ENCODE measurements at places on chromosomes 3 and 15.

GRCh38 chr3:58334013-58334321 is 1.3 kb downstream of the PXK start:
- no peak for DNase-seq

DNA sequence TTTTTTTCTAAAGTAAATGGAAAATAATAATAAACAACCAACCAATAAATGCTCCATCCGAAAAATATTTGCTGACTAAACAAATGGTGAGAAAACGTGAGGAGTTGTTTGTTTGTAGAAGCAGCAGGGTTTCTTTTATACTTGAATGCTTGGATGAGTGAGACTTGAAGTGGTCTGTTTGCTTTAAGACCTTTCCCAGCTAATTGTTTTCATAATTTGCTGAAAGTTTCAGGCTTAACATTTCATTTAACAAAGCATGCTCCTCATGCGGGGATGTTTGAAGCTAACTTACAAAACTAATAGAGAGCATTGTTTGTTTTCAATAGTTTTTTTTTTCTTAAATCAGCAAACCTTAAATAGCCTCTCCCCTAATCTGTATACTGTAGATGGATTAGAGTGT is 484.6 kb downstream of the ROBO2 start:
- DNase-seq = no peak

DNA sequence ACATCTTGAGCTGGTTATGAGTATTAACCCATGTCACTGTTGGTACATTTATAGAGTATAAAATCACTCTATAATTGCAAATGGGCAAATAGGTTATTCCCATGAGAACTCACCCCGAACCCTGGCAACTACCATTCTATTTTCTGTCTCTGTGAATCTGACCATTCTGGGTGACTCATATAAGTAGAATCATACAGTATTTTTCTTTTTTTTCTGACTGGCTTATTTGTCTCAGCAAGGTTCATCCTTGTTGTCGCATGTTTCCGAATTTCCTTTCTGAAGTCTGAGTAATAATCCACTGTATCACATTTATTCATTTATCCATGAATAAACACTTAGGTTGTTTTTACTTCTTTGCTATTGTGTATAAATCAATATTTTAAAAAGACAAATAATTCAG is 59.9 kb upstream of the CHRM5 start:
- no peak for DNase-seq

GRCh38 chr3:190094160-190094718 is 26.5 kb downstream of the P3H2 start:
- no peak for DNase-seq

GRCh38 chr3:177705976-177706823 is 508.9 kb upstream of the TBL1XR1 start:
- no peak for DNase-seq

- no peak for DNase-seq
These were observed 23.8 kb downstream of the LPP start for GRCh38 chr3:188177721-188178120.

DNA sequence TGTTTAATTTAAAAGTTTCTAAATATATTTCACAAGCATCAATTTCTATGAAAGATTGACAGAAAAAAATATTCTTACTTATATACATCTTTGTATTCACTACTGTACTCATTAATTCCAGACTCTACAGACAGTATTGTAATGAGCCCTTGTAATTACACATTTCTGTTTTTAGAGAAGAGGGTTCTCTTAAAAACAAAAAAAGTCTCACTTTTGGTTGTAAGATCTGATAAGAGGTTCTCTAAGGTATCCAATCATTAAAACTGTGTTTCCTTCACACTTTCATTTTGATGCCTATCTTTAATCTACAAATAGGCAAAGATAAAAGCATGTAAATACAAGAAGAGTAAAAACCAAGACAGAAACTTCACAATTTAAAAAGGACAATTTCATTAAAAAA is 75.6 kb downstream of the FBXL22 start:
- DNase-seq = no peak

GRCh38 chr15:74277242-74277810 is 41.2 kb downstream of the CCDC33 start:
- DNase-seq = no peak

DNA sequence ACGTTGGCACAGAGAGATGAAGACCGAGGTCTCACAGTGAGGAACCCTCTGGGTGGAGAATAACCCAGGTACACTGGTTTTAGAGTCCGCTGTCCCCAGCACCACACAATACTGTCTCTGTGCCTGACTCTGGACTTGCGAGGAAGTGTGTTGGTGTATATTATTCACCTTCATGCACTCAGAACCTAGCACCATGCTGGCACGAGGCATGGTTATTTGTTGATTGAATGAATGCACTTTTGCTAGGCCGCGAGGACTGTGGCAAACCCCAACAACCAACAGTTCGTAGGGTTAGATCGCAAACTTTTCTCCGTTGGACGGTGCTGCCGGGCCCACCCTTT is 484 bp upstream of the C3orf52 start:
- no peak for DNase-seq

- no peak for DNase-seq
These were observed 37.8 kb downstream of the MINDY4B start for GRCh38 chr3:150867434-150867833.

DNA sequence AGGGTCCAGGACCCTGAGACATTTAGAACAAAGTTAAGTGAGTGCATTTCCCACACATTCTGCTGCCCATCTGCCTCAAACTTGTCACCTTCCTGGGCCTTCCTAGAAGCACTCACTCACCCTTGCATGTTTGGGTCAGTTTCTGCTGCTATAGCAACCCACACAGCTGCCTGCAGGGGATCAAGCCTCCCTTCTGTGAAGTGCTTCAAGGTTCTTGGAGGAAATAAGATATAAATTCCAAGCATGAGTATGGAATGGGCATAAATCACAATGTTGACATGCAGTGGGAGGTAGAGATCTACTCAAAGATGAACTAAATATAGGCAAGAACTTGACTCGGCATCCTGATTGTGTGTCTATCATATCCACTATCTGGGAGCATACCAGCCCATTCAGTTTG is 140.4 kb downstream of the SLC9A9 start:
- no peak for DNase-seq

- DNase-seq = no peak
These were observed 60.4 kb upstream of the KCNAB1 start for GRCh38 chr3:156059950-156060501.

DNA sequence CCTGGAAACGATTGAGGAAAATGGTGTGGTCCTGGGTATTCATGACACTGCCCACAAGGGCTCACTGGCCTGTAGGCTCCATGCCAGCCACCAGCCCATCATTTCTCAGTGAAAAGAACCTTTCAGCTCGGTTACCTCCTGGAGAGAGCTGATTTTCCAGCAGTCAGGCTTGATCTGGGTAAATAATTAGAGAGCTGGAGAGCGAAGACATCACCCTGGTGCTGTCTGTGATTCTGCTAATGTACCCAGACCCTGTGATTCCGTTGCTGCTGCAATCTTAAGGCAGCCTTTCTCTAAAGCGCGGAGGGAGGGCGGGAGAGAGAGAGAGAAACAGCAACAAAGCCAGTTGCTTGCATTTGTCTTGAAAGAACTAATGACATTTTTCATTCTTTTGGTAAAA is 221.9 kb upstream of the TOPAZ1 start:
- DNase-seq = no peak

GRCh38 chr3:185677146-185677829 is 91.2 kb downstream of the SENP2 start:
- no peak for DNase-seq
